ENCODE measurements at places on chromosomes 4 and X. TPM values are rescaled to one million over a fixed set of nuclear protein-coding genes. Genes with fewer than 3 reads are reported as not detected.
A peak's percentile ranks its signal among the peaks of the same experiment; 100 is the strongest.

TGIF2LX gene
- total RNA-seq: not detected

LRAT gene
- total RNA-seq: 1.6 TPM

FAM241A gene
- 2.0 TPM for total RNA-seq

PLP1 gene
- total RNA-seq: 5,741 TPM

FGFBP2 gene
- not detected for total RNA-seq

USP51 gene
- total RNA-seq: 4.5 TPM

KCTD8 gene
- 12.2 TPM for total RNA-seq

- no peak for DNase-seq
These were observed 1166.8 kb downstream of the ADGRL3 start for GRCh38 chr4:62366939-62367338.

GRCh38 chrX:12497832-12498591 is 293.2 kb upstream of the PRPS2 start:
- DNase-seq: no peak

GRCh38 chrX:39883666-39884065 is 214.1 kb downstream of the BCOR start:
- no peak for DNase-seq

DNA sequence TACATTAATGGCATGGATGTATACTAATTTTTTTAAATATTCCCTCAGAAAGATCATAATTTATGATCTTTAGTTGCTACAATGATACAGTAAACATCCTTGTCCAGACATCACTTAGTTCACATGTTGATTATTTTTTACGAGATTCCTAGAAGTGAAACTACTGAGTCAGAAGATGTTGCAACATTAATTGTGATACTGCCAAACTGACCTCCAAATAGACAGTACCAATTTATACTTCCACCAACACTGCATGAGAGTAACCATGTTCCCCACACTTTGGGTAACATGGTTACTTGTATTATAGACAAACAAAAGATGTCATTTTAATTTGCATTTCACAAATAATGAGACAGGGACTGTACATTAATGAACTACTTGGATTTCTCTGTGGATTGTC is 19.6 kb downstream of the RCHY1 start:
- DNase-seq: no peak

GRCh38 chr4:168212656-168213055 is 105.9 kb downstream of the DDX60 start:
- no peak for DNase-seq

DNA sequence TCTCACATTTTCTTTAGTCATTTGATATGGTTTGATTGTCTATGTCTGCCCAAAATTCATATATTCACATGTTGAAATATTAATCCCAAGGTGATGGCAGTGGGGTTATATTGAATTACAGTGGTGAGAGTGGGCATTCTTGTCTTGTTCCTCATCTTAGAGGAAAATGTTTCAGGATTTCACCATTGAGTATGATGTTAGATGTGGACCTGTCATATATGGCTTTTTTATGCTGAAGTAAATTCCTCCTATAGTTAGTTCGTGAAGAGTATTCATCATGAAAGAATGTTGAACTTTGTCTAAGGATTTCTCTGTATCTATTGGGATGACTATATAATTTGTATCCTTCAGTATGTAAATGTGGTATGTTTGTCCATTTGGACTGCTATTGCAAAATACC is 512.3 kb upstream of the EPHA5 start:
- no peak for DNase-seq

DNA sequence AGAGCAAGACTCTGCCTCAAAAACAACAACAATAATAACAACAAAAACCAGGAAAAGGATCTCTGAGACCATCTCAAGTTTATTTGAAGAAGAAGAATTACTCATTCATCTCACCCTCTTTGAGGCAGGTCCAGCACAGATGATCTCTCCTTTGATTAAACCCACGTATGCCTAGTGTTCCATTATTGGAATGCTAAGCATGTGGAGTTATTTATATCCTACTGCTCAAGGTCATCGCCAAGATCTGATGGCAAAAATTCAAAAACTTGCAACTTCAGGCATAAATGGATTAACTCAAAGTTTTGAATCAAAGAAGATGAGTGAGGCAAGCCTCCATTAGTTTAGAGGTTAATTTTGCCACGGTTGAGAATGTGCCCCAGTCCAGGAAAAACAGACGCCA is 184.2 kb downstream of the DHRSX start:
- no peak for DNase-seq

GRCh38 chr4:188414441-188414840 is 275.2 kb downstream of the TRIML1 start:
- no peak for DNase-seq

DNA sequence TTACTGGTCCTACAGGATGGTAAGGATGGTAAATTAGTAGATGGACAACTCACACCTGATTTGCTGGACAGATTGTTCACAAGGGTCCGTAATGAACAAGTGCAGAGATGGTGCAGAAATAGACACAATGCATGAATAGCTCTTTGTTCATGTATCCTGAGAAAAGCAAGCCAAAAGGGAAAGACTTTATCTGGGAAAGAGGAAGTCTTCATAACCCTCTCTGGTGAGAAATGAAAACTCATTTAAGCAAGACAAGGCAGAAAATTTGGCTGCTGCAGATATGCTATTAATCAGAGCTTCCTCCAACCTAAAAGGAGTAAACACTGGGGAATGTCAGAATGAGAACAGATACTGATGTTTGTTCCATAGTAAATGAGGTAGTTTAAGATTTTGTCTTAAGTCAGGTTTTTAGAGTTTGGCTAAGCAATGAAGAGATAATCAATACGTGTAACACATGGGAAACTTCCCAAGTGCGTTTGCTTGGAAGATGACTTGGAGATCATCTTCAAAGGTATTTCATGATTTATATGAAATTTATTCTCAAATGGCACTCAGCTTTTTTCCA is 152.4 kb upstream of the BMPR1B start:
- DNase-seq: no peak

DNA sequence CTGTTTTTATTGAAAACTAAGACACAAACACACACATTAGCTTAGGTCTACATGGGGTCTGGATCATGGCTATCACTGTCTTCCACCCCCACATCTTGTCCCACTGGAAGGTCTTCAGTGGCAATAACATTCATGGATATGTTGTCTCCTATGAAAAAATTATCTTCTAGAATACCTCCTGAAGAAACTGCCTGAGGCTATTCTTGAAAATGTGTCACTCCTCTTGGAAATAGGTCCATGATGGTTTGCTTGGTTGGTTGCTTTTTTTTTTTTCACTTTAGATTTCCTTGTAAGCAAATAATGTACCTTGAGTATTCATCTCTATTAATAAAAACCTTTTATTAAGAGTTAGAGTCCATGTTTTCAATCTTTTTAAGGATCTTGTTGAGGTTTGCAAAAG is 195.3 kb upstream of the PDE5A start:
- DNase-seq: no peak

DNA sequence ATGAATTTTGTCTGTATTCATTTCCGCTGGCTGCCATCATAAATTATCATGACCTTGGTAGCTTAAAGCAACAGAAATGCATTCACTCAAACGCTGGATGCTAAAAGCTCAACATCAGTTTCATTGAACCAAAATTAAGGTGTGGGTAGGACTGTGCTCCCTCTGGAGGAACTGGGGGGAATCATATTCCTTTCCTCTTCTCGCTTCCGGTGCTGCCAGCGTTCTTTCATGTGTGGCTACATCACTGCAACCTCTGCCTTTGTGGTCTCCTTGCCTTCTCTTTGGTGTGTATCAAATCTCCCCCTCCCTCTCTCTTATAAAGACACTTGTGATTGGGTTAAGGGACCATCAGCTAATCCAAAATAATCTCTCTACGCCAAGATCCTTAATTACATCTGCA is 39.5 kb downstream of the NEIL3 start:
- no peak for DNase-seq

DNA sequence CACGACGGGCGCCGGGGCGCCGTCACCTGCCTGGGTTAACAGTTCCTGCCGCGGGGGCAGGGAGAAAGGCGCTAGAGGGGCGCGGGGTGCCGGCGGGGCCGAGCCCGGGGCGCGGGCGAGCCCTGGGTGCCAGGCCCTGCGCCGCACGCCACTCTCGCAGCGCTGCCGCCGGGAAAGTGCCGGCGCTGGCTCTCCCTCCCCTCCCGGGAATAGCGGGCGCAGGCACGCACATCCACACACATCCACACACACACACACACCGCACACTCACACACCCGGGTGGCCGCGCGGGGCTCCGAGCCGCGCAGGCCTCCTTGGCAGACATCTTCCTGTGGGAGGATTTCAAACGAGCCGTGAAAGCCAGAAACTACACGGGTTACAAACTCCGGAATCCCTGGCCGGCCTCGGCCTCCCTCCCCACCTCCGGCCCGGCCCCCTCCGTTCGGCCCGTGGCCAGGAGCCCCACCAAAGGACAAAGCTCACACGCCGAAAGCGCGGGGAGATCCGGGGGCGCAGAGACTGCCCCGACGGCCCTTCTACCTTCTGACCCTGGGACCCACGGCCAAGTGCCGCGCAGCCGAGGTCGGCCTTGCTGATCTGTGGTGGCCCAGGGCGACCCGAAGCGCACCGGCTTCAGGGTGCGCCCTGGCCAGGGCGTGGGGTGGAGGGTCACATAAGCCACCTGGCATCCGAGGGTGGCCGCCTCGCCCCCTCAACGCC is 92.3 kb downstream of the BCOR start:
- DNase-seq: no peak

DNA sequence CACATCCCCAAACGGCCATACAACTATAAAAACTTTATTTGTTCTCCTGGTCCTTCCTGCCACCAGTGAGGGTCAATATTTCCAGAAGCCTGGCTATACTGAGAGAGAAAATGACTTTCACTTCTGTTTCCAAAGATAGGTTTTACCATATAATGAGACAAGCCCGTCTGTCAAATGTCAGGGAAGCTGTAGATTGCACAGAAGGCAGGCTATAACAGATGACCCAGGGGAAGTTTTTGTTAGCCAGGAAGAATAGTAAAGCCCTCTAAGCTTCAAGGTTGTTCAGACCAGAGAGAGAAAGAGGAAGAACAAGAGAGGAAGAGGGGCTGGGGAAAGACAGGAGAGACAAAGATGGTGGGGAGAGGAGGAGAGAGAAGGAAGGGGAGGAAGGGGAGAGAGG is 217.5 kb downstream of the GBA3 start:
- DNase-seq: no peak

DNA sequence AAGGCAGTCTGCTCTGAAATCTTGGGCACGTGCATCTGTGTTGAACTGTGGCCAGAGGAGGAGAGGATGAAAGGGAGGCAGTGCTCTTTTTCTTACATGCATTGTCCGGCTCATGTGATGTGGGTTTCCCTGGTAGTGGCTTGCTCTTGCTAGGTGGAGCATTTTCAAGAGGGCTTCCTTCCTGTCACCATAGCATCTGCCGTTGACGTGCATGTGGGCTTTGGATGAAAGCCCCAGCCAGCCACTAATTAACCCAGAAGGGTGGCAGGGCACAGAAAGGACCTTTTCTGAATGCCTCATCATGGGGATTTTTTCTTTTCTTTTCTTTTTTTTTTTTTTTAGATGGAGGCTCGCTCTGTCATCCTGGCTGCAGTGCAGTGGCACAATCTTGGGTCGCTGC is 121.3 kb downstream of the GPR143 start:
- DNase-seq: no peak

- DNase-seq: peak; percentile 7
These were observed at the start of gene DCHS2 for GRCh38 chr4:154491341-154492271. TSS of gene DCHS2 (minus strand) at chr4:154491799. CDS start at chr4:154491355, 444 bp downstream.

DNA sequence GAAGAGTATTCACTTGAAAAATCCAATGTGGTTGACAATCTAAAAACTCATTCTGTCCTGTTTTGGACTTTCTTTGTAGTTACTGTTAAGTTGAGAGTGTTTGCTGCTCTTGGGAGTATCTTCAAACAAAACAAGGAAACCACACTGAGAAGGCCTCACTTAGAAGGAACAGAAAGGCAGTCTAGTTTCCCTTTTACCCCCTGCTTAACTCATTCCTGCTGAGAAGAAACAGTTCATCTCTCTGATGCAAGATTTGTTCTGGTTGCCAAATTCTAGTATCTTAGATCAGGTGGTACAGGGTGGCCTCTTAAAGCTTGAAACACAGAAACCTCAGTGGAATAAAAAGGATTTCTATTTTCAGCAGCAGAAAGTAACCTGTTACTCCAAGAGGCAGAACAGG is 41.4 kb downstream of the GUCY2F start:
- DNase-seq: no peak

DNA sequence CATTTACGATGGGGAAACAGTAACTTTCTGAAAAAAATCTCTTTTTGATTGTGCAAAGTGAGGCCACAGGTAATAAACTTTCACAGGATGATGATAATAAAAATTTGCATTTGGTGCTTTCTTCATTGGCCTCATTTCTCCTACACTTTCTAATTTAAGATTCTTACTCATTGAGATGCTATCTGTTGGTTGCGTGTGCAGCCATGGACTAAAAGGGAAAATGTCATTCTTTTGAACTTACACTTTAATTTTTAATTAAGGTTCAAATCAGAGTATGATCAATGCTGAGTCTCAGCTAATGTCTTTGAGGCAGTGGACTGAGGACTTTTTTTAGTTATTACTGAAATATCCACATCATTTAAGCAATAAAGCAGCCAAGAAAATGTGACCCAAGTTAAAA is 87.6 kb downstream of the SEL1L3 start:
- no peak for DNase-seq

DNA sequence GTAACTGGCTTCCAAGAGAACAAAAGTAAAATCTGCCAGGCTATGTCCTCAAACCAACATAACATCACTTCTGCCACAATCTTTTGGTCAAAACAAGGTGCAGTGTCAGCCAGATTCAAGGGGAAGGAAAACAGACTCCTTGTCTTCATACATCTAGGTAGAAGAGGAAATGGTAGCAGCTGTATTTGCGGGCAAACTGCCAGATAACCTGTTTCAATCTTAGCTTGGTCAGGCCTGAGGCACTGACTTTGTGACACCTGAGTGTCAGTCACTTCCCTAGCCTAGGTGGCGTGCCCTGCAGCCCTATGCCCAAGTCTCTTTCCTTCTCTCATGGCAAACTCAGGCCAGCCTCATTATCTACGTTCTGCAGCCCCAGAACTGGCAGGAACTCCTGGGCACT is 146.2 kb upstream of the JADE1 start:
- no peak for DNase-seq

DNA sequence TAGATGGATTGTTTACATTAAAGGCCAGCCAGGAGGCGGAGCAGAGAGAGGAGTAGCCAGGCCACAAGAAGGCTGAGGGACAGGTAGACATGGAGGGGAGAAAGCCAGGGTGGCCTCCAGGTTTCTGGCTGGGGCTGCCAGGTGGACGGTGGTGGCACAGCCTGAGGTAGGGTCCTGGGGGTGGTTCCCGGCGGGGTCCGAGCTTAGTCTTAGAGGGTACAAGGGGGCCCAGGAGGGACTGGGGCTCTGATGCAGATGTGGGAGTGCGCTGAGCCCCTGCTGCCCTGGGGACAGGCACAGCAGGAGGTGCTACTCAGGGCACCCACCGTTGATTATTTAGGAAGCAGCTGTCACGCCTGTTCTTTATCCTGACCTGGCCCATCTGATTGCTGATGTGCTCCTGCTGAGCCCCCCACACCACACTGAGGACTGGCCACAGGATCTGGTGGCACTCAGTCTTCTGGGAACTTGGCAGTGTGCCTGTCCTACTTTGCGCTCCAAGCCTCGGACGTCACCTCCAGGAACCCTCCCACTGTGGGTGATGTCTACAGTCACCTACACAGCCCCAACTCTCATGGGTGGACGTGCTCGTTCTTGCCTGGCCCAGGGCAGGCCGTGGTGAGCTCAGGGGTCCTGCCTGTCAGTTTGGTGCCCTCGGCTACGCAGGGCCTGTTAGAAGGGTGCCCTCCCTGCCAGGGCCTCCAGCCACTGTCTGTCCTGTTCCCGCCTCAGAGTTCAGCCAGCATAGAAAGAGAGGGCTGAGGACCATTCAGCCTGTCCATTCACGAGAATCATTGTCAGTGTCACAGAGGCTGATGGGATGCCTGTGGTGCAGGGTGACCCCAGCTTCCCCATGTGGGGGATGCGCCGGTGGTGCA is 12.0 kb downstream of the WFS1 start:
- DNase-seq: no peak
